ENCODE measurements at places on chromosomes 5 and 9.

- DNase-seq: no peak
These were observed 244.4 kb downstream of the MAST4 start for GRCh38 chr5:66840511-66841013.

DNA sequence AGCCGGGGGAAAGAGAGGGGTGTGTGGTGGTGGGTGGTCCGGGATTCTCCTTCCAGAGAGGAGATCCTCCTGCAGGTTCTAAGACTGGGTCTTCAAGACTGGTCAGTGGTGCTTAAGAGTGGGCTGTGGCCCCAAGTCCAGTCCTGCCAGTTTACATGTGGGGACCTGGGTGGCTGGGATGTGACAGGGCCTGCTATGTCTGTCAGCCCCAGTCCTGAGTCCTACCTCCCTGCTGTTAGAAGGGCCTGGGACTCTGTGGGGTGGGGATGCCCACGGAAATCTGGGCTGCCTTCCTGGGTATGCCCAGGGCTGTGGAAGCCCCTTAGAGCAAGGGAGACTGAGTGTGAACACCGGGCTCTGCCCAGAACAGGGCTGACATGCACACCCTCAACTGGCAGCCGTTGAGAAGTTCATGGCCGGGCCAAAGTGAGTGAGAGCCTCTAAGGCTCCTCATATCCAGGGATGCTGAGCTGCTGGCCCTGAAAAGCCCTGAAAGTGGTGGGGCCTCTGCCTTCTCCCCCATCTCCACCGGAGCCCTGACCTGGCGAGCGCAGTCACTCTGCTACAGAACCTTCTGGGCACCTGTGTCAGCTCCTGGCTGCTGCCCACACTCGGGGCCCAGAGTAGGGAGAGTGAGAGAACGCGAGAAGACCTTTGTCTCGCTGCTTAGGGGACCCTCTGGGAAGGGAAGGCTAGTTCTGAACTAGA lies 1.7 kb downstream of the PHF2 start:
- no peak for DNase-seq

DNA sequence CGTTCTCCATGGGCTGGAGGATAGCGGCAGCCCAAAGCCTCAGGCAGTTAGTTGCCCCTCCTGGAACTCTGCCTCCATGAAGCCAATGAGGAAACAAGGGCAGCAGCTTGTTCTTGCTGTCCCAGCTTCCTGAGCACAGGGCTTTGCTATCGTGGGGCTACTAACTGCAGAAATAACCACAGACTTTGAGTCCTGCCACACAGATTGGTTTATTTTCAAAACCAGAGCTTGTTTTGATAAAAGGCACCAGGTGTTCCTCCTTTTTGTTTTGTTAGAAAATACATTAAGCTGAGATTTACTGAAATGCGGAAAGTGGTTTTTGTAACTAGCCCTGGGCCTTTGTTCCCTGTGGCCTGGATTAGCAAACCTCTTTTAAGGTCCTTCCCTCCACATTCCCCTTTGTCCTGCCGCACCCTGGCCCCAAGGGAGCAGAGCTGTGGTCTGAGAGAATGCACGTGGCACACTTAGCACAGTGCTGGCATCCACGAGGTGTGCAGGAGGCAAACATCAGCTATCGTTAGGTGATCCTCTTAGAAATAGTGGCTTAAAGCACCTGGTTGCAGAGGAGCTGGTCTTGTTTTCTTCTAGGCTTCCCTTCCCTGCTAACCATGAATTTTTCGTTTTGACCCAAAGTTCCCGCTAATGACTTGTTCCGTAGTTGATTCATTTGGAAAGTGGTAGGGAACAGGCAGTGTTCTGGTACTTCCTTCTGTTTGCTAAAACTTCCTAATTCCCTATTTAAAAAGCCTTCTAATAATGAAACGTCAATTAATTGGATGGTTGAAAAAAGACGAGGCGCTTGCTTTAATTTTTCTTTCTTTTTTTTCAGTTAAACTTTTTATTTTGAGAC lies 21.5 kb downstream of the MVB12B start:
- no peak for DNase-seq

DNA sequence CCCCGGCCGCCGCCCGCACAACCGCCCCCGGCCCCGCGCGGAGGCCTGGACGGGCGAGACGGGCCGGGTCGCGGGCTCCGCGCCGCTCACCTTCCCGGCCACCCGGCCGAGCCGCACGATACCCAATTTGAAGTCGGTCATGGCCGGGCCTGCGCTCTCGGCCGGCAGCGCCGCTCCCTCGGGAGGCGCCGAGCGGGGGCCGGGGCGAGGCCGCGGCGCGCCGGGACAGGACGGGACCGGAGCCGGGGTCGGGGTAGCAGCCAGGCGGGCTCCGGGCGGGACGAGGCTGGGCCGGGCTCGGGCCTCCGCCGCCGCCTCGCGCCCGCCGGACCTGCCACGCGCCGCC lies 216 bp downstream of the ZMYND19 start:
- DNase-seq: no peak

DNA sequence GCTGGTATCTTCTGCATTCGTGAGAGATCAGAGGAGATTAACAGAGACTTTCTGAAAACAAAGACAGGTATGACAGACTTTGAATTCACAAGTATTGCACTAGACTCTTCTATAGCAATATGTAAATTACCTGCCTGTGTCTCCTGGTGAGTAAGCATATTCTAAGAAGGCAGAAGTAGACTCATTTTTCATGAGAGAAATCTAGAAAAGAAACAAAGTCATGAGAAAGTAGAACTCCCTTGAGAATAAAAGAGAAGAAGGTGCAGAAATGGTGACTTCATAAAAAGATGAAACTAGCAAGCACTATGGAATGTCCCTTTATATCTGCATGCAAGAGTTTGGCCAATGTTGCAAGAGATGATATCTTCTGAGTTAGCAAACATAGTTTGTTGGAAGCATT lies 419.8 kb downstream of the DMRT2 start:
- no peak for DNase-seq

- DNase-seq: peak; percentile 48
These were observed 7.3 kb upstream of the FOXB2 start for GRCh38 chr9:77011973-77012821.

GRCh38 chr9:137053944-137054931 lies at the start of gene ENTPD2:
TSS of gene ENTPD2 (minus strand) at chr9:137054061. CDS start at chr9:137053997, 64 bp downstream.
- DNase-seq: no peak

GRCh38 chr9:88775559-88775958 lies 215.7 kb upstream of the S1PR3 start:
- no peak for DNase-seq

GRCh38 chr5:90569084-90569483 lies 10.5 kb downstream of the ADGRV1 start:
- DNase-seq: no peak

GRCh38 chr9:124723352-124723751 lies 47.8 kb downstream of the NR6A1 start:
- DNase-seq: no peak

DNA sequence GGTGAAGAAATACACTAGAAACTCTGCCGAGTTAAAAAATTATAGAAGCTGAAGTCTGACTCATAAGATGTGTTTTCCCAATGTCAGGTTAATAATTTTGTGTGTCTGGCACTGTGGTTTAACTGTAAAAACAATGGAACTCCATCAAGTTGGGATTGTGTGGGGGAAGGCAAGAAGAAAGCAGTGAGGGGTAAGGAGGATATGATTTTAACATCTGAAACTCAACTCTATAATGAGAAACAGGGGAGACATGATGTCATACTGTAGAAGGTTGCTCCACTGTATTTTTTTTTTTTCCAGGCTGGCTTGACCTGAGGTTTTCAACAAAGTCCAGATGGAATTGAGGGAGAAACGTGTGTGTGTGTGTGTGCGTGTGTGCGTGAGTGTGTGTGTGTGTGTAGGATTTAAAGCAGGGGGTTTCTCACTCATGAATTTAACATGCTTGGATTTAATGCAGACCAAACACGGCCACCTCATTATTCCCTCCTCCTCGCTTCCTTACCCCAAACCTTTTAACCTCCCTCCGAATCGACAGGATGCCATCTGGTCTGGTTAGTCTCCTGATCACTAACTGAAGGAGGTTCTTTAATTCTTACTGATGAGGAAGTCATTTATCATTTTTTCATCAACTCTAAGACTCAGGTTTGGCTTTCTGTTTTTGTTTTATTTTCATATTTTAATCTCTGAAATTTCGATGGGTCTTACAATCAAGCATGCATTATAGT lies 140.2 kb upstream of the LPAR1 start:
- DNase-seq: peak; percentile 43

DNA sequence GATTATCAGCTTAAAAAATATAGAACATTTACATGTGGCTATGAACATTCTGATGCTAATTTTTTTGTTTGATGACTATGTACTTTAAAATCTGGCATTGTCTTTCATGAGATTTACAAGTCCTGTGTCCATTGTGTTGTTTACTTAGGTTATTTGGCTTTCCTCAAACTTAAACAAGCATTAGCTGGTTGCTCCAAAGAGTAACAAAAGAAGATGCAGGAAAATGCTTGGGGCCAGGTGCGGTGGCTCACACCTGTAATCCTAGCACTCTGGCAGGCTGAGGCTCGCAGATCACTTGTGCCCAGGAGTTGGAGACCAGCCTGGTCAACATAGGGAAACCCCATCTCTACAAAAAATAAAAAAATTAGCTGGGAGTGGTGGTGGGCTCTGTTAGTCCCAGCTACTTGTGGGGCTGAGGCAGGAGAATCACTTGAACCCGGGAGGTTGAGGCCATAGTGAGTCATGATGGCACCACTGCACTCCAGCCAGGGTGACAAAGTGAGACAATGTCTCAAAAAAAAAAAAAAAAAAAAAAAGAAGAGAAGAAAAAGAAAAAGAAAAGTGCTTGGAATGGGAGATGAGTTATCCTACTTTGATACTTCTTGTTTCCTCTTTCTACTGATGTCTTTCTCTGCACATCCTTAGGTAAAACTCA lies 39.7 kb downstream of the PAM start:
- DNase-seq: no peak

- no peak for DNase-seq
These were observed 420.5 kb downstream of the EBF1 start for GRCh38 chr5:158679221-158679641.

- peak; percentile 98 for DNase-seq
These were observed 24.3 kb upstream of the PTGES start for GRCh38 chr9:129776938-129777768.

GRCh38 chr5:119287547-119288111 lies 68.2 kb upstream of the TNFAIP8 start:
- no peak for DNase-seq

GRCh38 chr9:17216011-17216410 lies 81.2 kb downstream of the CNTLN start:
- DNase-seq: no peak

Data from AG08395 (cell line).